ENCODE measurements at places on chromosomes 2 and 18.

- DNase-seq: no peak
Observed at GRCh38 chr2:138763971-138764370, 16.2 kb downstream of the NXPH2 start.

DNA sequence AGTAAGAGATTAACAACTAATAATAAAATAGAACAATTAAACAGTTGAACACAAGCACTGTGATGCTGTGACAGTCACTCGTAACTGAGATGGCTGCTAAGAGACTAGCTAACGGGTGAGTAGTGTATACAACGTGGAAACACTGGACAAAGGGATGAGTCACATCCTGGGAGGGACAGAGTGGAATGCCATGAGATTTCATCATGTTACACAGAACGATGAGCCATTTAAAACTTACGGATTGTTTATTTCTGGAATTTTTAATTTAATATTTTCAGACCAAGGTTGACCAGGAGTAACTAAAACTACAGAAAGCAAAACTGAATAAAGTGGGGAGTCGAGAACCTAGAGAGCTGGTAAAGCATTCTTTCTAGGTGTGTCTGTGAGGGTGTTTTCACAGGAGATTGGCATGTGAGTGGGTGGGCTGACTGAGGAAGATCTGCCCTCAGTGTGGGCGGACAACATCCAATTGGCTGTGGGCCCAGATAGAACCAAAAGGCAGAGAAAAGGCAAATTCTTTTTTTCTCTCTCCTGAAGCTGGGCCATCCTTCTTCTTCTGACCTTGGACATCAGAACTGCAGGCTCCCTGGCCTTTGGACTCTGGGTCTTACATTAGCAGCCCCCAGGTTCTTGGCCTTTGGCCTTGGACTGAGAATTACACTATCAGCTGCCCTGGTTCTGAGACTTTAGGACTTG is 14.6 kb downstream of the TMSB10 start:
- no peak for DNase-seq

DNA sequence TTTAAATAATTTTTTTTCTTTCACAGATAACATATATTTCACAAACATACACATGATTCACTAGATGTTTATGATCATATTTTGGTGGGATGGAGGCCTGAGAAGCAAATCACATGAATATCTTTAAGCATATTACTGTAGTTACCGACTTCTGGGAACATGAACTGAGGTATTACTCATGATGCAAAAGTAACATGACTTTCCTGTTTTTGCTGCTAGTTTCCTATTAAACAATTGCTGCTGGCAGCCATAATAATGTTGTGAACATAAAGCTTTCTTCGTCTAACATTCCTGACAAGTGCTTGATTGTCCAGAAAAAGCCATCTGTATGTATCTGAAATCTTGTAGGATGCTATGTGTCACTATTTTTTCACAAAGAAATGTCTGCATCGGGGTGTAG is 145.4 kb downstream of the MTX2 start:
- DNase-seq: no peak

GRCh38 chr2:95379371-95379831 is 23.1 kb upstream of the FAHD2A start:
- no peak for DNase-seq

DNA sequence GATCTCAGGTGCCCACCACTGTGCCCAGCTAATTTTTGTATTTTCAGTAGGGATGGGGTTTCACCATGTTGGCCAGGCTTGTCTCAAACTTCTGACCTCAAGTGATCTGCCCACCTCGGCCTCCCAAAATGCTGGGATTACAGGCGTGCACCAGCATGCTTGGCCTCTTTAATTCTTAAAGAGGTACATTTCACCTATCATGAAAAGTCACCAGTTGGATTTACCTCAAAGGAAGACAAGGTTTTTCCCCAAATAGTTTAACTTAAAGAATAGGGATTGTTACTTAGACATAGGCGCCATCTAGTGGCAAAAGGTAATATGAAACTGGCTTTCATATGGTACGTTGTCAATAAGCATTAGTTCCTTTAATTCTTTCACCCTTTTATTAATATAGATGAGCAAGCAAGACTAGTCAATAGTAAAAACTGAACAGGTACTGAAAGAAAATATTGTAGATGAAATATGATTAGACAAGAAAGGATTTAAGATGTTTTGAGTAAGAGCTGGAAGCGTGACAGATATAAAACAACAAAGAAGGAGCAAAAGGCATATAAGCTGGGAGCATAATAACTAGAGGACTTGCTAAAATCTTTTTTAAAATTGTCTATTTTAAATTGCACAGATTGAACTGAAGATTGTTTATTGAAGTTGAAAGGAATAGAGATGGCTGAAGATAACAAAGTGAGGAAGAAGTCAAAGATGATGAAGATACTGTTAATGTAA is 35.0 kb upstream of the PSMD14 start:
- DNase-seq: no peak

- no peak for DNase-seq
Observed at GRCh38 chr2:32168513-32168912, 2.8 kb downstream of the SLC30A6 start.

GRCh38 chr2:161177969-161178368 is 17.7 kb downstream of the TANK start:
- no peak for DNase-seq

DNA sequence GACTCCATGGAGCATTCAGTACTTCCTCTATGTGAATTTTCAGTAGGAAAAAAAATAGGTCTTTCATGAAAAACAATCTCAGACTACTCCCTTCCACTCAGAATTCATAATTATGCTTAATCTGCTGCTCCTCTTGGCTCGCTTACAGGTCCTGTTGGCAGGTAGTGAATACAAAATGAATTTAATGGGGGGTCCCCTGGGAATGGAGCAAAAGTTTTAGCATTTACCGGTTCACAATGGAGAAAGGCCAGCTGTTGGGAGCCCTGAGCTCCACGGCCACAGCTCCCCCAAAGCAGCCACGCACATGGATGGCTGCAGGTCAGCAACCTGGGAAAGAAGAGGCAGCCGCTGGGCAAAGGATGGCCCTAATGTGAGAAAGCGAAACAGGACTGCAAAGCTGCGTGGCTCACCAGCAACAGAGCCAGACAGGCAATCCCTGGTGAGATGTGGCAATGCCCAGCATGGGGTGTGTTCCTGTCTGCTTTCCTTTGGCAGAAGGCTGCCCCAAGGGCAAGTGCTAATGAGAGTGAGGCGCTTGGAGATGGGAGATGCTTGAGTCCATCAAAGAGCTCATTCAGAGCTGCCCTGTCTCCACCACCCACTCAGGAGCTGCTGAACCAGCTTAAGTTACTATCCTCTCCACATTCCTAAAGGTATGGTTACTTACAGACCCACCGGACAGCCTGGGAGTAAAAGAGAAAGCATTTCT is 447.4 kb downstream of the EPHA4 start:
- no peak for DNase-seq

DNA sequence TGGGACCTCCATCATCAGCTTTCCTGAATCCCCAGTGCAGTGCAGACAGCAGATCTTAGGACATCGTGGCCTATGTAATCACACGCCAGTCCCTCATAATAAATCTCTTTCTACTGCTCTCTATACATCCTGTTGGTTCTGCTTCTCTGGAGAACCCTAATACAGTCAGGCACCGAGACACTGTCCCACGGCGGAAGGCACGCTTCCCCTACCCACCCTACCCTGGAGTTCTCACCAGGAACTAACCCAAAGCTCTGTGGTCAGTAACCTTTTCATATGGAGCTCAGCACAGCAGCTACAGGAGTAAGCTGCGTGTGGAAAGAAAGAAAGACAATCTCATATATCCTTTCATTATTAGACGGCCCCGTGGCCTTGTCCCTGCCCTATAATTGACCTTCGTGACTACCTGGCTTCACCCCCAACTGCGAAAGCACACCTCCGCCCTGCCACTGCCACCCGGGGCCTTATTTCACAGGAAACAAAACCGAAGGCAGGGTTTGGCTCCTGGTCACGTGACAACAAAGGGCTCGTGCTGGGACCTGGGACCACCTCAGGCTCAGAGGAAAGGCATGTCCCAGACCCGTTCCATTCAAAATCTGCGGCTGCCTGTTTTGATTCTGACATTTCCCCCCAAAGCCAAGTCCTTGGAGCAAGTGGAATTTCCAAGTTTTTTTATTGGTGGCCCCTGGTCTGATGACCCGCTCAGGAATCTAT is 99.7 kb upstream of the ODC1 start:
- DNase-seq: no peak

DNA sequence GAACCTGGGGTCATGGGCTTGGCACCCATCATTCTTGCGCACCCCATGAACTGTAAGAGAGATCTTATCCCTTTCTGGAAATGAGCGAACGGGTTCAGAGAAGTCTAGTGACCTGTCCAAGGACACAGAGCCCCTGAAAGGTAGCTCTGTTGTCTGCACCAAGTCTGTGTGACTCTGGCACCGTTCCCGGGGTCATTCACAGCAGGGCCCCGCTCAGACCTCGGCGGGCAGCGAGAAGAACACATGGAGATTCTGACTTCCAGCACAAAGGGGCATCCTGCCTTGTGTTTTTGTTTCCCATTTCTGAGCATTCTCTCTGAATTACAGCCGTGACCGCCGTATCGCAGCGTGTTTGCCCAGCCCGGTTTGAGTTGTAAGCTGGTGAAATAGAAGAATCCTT is 231.7 kb downstream of the KLHL29 start:
- DNase-seq: peak; percentile 17

DNA sequence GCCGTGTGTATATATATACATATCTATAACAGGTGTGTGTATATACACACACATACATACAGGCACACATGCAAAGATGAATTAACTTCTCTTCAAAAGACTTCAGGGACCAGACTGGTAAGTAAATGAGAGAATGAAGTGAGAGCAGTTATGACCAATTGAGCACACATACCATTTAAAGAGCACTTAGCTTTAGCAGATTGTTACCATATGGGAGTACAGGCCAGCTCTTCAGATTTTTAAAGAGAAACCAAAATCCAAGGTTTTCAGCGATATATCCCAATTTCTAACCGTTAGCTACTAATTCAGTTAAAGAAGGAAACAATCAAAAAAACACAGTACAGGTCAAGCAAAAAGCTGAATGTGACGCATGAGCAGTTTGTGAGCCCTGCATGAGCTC is 23.7 kb downstream of the INPP1 start:
- no peak for DNase-seq

- DNase-seq: no peak
Observed at GRCh38 chr18:60372132-60372531, 443 bp downstream of the MC4R start.

- no peak for DNase-seq
Observed at GRCh38 chr18:55073834-55074233, 114.6 kb upstream of the CCDC68 start.

DNA sequence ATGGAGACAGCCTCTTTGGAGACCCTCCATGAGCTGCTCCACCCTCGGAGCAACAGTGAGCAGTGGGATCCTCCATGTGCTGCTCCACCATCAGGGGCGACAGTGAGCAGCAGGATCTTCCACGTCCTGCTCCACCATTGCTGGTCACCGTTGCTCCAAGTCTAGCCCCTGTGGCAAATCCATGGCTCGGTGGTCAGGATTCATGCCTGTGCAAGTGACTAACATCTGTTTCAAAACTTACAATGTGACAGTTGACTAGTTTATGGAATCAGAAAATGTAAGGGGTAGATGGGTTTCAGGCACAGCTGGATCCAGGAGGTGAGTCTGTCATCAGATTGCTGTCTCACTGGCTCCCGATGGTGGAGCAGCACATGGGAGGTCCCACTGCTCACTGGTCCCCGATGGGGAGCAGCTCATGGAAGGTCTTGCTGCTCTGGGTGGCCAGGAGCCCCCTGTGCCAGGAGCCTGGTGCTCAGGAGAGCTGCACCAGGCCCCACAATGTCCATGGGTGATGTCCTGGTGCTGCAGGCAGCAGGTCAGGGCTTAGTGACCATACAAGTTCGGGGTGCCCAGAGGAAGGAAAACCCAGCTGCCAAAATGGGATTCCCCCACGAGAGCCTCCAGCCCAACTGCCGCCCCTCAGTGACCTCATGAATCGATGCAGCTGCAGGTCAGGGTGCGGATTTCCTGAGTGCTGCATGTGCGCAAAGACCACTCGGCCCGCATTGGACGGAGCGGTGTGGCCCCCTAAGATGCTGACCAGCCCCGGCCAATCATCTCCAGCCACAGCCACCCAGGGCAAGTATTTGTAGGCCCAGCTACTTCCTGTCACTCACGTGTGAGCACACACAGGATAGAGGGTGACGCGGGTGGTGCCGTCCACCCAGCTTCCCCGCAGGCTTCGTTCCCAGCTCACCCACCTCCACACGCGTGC is 116.5 kb upstream of the OTOS start:
- no peak for DNase-seq

DNA sequence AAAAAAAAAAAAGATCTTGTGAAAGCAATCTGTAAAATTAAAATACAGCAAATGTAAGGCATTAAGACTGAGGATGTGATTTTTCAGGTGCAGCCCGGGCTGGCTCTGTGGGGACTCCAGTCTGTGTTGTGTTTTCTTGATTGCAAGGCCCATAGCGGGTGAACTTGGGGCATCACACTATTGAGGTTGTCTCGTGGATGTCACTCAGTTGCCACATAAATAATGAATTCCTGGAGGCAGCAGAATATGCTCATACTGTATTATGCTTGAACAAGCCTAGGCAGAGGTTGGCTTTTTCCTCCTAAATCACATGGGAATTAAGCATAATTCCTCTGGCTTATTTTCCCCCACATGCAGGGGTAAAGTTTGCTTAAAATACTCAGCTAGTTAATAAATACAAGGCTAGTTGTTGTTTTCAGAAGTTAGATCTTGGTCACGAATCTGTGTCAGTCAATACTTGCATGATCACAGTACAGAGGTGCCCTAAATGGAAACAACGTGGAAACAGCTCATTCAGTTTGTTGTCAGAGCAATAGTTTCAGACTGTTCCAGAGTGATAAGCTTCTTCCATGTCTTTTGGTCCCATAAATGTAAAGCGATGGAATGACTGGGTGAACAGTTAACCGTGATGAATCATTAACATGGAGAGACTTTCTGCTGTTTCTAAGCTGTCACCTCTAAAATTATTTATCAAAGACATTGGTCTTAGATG is 16.4 kb downstream of the GEMIN6 start:
- no peak for DNase-seq

GRCh38 chr2:40546439-40547191 is 94.7 kb upstream of the SLC8A1 start:
- DNase-seq: no peak

DNA sequence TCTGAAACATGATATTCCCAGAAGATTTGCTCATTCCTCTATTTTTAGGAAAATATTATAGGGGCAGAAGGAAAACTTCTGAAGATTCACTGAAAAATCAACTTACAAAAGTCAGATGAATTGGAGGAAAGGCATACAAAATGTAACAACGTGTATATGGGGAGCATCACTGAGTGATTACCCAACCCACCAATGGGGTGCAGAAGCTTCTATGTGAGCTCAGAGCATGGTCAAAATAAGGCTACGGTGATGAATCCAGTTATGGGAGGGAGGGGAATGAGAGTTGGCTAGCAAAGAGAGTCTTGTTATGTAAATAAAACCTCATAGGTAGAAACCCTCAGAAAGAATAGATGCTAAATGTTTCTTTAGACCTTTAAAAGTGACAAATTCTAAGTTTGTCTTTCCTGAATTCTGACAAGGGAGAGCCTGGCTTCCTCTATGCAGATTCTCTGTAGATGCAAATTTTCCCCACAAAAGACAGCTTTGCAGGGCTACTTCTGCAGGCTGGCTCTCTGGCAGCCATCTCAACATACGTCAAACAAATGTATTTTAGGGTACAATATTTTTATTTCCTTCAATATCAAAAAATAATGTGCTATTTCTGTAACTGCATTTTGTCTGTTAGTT is 171.4 kb upstream of the NDUFV2 start:
- no peak for DNase-seq

GRCh38 chr2:163659224-163659623 is 76.6 kb downstream of the FIGN start:
- DNase-seq: no peak

- no peak for DNase-seq
Observed at GRCh38 chr2:46818819-46819218, 96.8 kb downstream of the MCFD2 start.

Data from left hindlimb (tissue), 1 donor.